NCI-H1930 (cell line): ENCODE measurements at places on chromosomes 6 and 20.

DNA sequence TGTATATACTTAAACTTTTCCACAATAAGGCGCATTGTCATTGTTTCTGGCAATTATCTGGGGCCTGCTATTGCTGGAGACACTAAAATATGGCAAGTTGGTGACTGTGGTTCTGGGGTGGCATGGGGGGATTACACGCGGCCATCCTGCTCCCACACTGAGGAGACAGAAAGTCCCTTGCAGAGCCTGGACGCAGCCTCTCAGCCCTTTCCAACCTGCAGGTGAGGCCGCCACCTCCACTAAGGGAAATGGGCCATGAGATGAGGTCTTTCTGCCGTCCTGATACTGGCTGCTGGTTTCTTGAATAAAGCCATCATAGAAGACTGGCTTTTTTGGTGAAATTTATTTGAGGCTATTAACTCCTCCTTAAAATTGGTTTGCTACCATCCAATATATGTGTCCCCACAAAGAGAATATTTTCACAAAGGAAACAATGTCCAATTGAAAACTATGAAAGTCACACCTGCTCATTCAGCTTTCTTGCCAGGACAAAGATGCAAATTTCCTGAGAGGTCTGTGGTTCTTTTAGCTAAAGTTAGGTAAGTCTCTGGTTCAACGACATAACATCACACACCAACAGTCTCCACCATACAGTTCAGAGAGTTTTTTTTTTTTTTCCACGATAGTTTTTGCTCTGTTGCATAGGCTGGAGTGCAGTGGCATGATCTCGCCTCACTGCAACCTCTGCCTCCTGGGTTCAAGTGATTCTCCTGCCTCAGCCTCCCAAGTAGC lies 13.0 kb downstream of the TXNDC5 start:
- DNase-seq = no peak

- DNase-seq = no peak
Observed at GRCh38 chr6:30157999-30158398, 3.0 kb downstream of the TRIM10 start.

GRCh38 chr6:136920671-136921380 lies 1.3 kb upstream of the SLC35D3 start:
- DNase-seq = no peak

DNA sequence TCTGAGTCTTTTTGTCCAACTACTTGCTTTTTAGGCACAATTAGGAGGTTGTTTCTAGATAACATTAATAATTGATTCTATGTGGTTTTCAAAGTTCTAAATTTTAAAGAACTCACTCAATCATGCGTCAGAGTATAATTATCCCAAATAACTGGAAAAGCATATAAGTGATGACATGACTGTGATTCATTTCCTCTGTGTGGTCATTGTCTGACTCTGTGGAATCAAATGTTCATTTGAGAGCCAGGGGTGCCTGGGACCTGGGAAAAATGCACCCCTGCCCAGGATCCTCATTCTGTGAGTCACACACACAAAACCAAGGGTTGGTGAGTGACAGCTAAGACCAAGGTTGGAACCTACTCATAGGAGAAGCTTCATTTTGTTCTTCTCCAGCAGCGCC lies 127.1 kb upstream of the MLIP start:
- DNase-seq = no peak

- no peak for DNase-seq
Observed at GRCh38 chr6:53877151-53877550, 82.3 kb downstream of the LRRC1 start.

- DNase-seq = peak; percentile 65
Observed at GRCh38 chr6:110180228-110181008, at the start of gene CDC40. Gene CDC40, plus strand, starts transcription at chr6:110180427. Its CDS starts 18 bp downstream, at chr6:110180445.

GRCh38 chr20:32448306-32449056 lies 90.3 kb downstream of the ASXL1 start:
- DNase-seq = no peak
